ENCODE measurements at places on chromosomes 7 and 10.

- no peak for DNase-seq
Measured at GRCh38 chr7:50333221-50333651, 28.7 kb downstream of the IKZF1 start.

- DNase-seq = no peak
Measured at GRCh38 chr7:130695840-130696239, 9.5 kb upstream of the TSGA13 start.

- peak; percentile 54 for DNase-seq
Measured at GRCh38 chr10:79904671-79905321, 44.1 kb downstream of the SFTPD start.

DNA sequence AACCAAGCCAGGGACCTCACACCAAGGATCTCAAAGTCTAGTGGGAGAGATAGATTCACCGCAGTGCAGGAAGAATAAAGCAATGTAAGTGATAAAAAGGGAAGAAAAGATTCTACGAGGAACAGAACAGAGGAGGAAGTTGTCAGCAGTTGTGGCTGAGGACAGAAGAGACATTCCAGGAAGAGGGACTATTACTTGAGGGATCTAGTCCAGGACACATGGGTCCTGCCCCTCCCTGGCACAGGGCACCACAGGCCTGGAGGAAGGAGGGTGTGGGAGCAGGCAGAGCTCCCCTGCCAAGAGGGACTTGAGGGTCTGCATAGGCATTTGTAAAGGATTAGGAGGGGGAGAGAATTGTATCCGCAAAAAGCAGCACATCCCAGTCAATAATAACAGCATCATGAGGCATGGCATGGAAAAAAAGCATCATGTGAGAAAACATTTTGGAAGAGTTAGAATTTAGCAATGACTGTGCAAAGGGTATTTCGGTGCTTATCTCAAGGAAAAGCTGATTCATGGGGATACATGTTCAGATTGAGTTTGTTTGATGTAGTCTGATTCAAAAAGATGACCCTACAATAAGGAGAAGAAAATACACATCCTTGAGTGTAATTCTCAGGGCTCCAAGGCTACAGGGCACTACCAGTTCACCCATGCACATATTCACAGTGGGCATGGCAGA lies 12.7 kb downstream of the C10orf71 start:
- DNase-seq = no peak

- DNase-seq = no peak
Measured at GRCh38 chr7:1942243-1942940, 272.3 kb downstream of the ELFN1 start.

DNA sequence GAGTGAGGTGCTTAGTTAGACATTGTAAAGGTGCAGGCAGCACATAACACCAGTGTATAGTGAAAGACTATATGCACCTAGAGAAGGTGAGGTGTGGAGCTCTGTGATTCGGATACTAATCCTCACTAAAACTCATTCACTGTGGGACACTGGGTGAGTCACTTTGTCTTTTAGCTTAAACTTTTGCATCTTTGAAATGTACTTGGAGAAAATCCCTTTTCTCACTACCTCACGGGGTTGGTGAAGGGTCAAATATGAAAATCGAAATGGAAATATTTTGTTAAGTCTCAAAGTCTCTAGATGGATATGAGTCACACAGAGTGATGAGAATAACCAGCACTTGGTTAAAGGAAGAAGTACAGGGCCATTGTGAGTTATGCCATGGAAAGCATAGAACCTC lies 38.0 kb downstream of the MDFIC start:
- no peak for DNase-seq

DNA sequence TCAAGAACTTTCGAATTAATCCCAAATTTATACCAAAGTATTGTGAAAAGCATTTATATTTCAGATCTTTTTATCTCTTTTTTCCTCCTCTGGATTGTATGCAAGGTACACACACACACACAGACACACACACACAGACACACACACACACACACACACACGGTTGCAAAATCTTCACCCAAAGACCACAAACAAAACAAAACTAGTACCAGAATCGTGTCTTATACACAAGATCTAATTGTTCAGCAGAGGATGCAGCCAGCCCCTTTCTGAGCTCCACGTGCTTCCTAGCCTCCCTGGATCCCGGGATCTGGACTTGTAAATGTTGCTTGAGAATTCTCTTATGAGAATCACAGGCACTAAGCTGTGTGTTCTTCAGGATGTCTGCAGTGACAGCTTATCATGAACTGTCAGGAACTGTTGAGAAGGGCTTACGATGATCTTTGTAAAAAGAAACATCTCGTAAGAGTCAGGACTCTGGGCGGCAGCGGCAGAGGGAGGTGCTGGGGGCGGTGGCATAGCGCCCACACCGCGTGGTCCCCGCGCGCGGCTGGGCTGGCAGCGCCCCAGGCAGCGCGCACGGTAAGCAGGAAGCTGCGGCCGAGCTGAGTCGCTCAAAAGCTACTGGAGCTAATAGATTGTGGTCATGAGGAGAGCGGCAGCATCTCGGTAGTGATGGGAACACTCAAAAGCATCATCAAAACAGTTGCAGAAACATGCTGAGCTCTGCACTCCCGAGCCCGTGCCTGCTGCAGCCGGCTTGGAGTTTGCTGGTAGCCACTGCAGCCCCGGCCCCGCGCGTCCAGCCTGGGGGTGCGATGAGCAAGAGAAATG lies 277.6 kb downstream of the GATA3 start:
- peak; percentile 67 for DNase-seq

GRCh38 chr10:31036209-31036608 lies 4.5 kb upstream of the ZNF438 start:
- no peak for DNase-seq

- DNase-seq = no peak
Measured at GRCh38 chr7:30925913-30926312, 14.3 kb downstream of the AQP1 start.

DNA sequence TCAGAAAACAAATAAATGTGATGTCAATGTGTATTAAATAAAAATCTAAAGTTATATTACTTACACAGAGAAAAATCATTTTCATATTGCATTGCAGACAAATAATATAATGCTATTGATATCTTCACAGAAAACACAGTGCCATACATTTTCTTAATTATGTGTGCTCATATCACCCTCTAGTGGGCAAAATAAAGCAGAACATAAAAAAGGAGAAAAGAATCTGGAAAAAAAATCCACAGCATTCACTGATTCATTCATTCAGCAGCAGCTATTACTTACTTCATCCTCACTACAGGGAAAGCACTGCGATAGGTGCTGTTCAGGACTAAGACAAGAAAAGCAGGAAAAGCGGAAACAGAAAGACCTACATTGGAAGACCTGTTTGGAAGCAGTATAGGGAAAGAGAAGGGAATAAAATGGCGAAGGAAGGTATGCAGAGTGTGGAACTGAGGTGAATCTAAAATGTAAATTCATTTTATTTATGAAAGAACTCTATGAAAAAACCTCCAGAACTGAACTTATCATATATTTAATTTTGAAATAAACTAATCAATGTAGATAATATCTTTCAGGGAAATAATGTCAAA lies 73.2 kb downstream of the POT1 start:
- no peak for DNase-seq

DNA sequence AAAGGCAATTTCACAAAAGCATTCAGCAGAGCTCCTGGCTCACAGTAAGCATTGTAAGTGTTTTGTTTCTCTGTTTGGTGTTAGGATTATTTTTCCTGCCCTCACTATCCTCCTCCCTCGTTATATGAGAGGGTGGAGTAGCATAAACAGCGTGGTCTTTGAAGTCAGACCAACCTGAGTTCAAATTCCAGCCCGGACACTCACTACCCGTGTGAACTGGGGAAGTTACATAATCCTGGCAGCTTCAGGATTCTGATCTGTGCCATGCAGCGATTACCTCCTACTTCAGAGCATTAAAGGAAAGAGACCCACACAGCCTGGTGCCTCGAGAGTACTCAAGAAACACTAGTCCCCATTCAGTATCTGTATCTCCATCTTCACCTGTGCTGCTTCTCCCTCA lies 386.5 kb downstream of the INHBA start:
- DNase-seq = no peak

DNA sequence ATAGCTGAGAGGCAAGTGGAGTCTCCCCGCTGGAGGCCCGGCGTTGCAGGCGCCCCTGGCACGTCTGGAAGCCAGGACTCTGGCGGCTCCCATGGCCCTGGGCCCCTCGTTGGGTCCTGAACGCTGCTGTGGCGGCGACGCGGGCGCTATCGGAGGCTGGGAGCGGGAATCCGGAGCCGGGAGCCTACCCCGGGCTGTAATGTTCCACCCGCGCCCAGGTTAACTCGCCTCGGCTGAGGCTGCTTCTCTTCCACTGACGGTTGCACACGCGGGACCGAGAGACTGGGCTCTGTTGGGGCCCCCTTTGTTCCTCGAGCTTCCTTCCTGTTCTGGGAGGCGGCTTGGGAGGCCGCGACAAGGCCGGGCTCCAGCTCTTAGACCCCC lies 1.3 kb upstream of the HOXA5 start:
- DNase-seq = no peak

GRCh38 chr10:62594093-62594520 lies 210.4 kb upstream of the ADO start:
- peak; percentile 48 for DNase-seq

DNA sequence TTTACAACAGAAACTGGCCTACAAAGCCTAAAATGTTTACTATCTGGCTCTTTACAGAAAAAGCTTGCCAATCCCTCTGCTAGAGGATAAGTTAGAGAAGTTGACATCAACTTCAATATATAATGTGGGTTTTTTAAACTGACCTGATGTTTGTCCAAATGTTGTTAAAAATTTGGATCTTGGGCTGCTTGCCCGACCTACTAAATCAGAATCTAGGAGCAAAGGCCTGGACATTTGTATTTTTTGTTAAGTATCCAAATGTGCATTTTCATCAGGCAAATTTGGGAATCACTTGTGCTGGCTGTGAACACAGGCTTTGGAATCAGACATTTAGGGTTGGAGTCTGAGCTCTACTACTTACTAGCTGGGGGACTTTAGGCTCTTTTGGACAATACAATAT lies 252.7 kb upstream of the CSTF2T start:
- no peak for DNase-seq

DNA sequence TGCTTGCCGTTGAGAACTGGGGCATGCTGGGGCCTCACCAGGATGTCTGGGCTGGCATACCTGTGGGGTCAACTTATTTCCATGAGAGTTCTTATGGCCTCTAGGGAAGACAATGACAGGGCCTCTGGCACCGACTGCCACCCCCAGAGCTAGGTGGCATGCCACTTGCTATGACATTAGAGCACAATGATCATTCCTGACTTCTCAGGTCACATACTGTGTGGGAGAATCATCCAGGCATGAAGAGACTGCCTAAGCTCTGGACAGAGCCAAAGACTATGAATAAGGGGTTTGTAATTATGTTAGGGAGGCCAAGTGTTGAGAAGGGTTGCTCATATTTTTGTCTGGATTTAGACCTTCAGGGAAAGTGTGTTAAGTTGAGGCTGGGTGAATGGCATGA lies 97.5 kb downstream of the PTPN20 start:
- DNase-seq = no peak

DNA sequence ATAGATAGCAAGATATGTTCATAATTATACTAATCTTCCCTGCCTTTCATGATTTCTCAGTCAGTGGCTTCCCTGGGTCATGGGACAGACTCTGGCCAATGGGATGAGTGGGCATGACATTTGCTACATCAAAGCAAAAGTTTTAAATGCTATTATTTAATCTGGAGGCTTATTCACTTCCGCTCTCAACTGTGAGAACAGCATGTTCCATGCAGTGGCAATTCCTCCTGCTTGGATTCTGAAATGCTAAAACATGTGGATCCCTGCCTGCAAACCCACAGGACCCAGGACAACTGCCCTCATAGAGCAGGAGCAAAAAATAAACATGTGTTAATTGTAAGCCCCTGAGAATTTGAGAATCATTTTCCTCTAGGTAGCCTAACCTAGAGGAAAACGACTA lies 1412.4 kb upstream of the CELF2 start:
- no peak for DNase-seq

DNA sequence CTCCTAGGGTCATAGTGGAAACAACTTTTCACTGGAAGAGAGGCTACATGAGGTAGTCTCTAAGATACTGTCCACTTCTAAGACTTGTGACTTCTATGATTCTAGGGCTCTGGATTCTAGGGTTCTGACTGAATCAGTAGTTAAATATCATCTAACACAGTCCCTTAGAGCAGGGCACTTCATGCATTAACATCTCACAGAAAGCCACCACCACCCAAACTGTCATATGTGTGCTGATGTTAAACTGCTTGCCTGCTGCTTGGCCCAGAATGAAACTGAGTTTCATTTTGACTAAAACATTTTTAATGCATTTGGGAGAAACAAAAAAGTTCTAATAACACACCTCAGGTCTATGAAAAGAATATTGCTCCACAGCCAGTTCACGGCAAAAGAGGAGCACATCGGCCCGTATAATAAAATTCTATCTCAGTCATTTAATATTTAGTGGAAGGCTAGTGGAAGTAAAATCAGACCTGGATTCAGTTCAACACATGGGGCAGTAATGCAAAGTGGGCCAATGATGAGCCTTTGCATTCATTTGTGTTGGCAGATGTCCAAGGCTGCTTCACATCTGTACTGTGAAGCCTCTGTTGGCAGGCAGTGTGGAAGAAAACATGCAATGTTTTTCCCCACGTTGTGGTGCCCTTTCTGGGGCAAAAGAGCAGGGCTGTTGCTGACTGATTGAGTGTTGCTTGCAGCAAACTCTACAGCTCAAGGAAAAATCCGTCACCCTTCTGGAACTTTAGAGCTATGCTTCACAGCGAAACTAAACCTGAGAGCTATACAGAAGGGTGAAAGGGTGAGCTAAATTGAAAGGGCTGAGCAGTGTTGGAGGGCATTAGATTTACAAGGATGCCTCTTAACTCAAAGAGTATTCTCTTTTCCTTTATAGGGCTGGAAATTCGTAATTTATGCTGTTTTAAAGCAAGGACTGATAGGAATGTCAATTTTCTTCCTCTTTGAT lies 33.5 kb upstream of the AUTS2 start:
- no peak for DNase-seq

GRCh38 chr7:74625446-74625845 lies 32.1 kb upstream of the GTF2I start:
- DNase-seq = no peak

GRCh38 chr7:90574146-90574819 lies 21.8 kb upstream of the CDK14 start:
- DNase-seq = no peak

GRCh38 chr7:44411306-44411705 lies 79.2 kb downstream of the NUDCD3 start:
- no peak for DNase-seq

- no peak for DNase-seq
Measured at GRCh38 chr7:97851683-97852082, 20.5 kb downstream of the ASNS start.

DNA sequence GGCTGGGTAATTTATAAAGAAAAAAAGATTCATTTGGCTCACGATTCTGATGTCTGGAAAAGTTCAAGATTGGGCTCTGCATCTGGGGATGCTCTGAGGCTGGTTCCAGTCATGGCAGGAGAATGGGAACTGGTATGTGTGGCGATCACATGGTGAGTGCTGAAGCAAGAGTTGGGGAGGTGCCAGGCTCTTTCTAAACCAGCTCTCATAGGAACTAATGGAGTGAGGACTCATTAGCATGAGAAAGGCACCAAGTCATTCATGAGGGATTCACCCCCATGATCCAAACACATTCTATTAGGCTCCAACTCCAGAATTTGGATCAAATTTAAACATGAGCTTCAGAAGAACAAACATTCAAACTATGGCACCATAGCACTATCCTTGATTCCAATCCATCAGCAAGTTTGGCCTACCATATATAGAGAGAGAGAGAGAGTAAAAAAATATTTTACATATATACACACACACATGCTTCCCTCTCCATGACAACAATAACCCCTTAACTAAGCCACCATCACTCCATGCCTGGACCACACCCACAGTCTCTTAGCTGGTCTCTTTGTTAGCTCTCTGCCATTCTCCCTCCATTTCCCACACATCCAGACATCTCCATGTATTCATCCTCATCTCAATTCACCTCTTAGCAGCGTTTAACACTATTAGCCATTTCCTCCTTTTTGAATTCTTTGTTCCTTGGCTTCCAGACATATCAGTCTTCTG lies 57.9 kb downstream of the NPY start:
- DNase-seq = no peak

Data from stimulated activated CD4-positive, alpha-beta T cell treated with anti-CD3 and anti-CD28 coated beads, Interleukin-12 subunit alpha, Interleukin-12 subunit beta, amount 100 ng/mL, for 4 hours (primary cell).